Activated T-cell treated with anti-CD3 and anti-CD28 coated beads, Interleukin-2, amount 50 U/mL, for 48 hours (primary cell): ENCODE measurements at places on chromosomes 2 and 18.

- DNase-seq: no peak
Observed at GRCh38 chr2:165839610-165840009, 45.6 kb upstream of the GALNT3 start.

DNA sequence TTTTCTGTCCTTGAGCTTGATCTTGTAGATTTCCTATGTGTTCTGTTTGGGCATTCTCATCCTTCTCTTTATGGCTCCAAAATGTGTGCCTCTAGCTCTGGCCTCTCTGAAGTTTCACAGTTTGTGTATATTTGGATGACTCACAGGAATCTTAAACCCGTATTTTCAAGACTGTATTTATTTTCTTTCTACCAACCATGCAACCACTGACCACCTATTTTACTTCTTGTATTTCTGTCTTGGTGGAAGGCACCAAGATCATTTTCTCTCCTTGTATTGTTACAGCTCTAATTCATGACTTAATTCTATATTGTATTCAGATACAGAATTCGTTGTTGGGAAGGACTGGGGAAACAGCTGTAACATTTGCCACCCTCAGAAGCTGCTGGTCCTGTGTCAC is 39.5 kb downstream of the ACSL3 start:
- DNase-seq: no peak

DNA sequence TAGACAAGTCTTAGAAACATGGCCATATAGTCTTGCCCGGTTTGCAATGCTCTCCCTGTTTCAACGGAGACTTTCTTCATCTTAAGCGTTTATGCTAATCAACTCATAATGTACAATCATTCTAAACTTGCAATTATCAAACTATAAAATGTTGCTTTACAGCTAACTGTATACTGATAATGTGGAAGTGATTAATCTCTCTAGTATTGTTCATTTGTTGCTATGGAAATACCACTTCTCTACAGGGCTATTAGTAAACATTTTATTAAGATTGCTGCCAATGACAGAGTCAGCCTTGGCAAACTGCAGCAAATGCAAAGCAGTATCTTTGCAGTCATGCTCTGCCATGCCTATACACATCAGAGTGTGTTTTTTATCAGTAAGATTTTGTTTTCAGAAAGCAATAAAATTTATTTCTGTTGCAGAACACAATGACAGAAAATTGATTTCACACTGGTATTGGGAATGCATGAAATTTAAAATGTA is 1201.8 kb upstream of the CDH2 start:
- DNase-seq: no peak

DNA sequence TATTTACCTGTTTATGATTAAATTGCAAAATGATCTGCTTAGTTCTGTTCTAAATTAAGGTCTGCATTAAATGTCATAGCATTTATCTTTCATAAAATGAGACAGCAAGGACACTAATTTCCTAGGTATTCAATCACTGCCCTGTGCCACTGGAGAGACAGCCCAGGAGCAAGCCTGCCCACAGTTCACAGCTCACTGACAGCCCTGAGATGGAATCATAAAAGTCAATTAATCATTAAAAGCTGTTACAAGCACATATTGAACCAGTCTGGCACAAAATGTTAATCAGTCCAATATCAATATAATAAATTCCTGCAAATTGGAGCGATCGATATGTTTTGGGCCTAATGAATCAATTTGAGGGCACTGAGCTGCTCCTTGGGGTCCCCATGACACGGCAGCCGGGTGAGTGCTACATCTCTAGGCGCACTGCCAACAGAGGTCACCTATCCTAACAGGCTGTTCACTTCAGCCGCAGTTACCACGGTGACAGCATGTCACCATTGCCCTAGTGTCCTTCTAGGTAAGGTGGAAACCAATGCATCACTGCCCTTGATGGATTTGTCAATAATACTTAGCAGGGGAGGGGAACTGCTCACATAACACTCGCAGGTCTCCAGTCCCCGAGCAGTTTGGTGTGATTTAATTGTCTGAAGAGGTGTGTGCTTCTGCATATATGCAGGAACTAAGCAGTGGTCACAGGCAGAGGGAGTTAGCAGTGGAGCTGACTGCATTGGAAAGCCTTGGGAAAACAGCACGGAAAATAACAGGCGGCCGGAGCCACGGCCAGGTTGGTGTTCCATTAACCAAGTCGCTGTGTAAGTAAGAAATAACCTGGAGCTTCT is 47.3 kb downstream of the POU3F3 start:
- DNase-seq: no peak

DNA sequence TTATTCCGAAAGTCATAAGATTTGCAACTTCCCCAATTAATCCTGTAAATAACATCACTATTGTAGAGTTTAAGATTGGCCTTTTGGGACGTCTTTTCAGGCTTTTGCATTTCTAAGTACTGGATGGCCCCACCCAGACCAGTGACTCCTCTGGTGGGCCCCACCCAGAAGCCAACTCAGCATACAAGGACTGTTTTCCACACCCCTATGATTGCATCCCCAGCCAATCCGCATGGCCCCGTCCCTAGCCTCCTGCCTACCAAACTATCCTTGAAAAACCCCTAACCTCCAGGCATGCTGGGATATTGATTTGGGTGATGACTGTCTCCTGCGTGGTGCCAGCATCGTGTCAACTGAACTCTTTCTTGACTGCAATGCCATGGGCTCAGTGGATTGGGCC is 24.5 kb upstream of the TGIF1 start:
- DNase-seq: no peak

DNA sequence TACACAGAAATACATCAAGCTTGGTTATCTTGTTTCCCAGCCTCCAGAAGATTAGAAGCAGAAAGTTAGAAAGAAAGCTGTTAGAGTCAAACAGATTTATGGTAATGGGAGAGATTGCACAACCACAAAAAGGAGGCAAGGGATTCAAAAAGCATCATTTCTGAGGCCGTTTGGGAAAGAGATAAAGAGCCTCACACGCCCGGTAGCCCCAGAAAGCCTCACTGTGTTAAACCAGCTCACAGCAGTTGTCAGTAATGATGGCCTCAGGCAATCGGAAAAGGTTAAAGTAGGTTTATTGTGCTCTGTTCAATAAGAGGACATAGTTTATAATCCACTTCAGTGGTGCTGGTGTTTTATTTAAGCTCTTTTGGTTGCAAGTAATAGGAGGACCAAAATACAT is 111.3 kb downstream of the DCC start:
- no peak for DNase-seq

- DNase-seq: no peak
Observed at GRCh38 chr2:173959358-173959884, 5.8 kb downstream of the SP3 start.

DNA sequence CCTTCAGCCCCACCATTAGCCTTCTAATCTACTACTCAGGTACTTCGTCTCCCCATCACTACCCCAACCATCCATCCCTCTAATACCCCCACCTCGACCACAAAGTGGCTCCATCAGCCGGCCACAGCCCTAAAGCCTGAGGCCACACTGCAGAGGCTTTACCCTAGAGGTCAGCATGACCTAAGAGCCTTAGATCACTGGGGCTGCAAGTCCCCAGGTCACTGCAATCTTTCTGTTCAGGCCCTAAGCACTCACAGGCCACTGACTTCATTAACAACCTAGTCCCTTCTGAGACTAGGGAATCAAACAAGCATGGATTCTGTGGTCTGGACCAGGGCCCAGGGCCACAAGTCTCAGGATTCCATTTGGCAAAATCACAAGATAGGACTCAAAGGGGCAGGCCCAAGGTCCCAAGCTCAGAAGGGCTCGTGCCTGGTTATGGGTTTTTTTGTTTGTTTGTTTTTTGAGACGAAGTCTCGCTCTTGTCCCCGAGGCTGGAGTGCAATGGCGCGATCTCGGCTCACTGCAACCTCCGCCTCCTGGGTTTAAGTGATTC is 37.0 kb upstream of the PKDCC start:
- DNase-seq: no peak

GRCh38 chr2:54895730-54896129 is 154.5 kb downstream of the RTN4 start:
- no peak for DNase-seq

DNA sequence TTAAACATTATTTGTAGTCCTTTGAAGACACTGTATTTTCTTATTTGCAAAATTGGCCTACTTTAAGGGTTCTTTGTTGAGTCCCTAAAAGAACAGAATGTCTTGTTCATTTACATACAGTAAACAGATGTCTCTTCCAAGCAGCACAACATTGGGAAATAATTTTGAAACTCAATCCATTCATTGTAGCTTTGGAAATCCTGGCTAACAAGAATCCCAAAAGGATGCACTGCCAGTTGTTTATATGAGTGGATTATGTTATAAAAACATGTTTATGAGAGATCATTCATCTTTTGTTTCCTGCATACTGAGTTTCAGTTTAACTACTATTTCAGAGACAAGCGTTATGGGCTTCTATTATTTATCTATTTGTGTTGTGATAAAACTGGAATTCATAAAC is 499.3 kb downstream of the PID1 start:
- DNase-seq: no peak

- DNase-seq: no peak
Observed at GRCh38 chr2:70116936-70117552, 29.8 kb downstream of the PCBP1 start.

DNA sequence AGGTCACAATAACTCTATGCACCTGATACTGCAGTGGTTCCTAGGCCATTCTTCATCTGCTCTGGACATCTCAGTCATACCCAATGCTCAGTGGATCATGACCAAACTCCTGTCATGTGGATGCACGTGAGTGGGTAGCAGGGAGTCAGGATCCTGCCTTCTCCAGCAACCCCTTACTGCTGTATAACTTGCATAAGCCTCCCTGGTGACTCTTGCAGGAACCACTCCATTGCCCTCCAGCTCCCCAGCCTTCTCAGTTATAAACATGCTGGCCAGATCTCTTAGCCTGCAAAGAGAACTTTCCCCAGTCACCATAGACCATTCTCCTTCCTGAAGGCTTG is 98.6 kb upstream of the ZNF397 start:
- no peak for DNase-seq

DNA sequence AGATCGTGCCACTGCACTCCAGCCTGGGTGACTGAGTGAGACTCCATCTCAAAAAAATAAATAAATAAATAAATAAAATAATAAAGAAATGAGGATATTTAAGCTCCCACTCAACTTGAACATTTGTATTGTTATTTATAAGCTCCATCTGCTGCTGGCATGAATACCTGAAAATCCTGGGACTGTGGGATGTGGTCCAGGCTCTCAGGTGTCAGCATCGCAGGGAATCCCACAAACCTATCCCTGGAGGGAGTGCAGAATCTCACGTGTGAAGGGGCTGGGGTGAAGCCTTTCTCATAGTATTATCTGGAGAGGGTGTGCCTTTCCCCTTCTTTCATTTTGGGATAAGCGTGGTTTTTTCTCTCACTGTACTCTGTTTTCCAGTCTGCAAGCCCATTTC is 47.4 kb upstream of the POLE4 start:
- DNase-seq: no peak

DNA sequence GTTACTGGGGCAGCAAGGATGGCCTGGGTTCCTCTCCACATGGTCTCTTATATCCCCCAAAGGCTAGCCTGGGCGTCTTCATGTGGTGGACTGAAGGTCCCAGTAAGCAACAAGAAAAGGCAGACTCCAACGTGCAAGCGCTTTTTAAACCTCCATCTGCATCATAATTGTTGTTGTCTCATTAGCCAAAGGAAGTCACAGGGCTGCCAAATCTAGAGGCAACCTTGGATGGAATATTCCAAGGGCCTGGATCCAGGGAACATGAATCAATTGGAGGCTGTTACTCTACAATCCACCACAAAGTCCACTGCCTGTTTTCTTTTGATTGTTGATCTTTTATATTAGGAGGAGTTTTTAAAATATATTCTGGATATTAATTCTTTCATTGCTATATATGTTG is 118.8 kb downstream of the SH3RF3 start:
- no peak for DNase-seq

- DNase-seq: no peak
Observed at GRCh38 chr2:34806396-34806795, 1207.3 kb upstream of the FAM98A start.

DNA sequence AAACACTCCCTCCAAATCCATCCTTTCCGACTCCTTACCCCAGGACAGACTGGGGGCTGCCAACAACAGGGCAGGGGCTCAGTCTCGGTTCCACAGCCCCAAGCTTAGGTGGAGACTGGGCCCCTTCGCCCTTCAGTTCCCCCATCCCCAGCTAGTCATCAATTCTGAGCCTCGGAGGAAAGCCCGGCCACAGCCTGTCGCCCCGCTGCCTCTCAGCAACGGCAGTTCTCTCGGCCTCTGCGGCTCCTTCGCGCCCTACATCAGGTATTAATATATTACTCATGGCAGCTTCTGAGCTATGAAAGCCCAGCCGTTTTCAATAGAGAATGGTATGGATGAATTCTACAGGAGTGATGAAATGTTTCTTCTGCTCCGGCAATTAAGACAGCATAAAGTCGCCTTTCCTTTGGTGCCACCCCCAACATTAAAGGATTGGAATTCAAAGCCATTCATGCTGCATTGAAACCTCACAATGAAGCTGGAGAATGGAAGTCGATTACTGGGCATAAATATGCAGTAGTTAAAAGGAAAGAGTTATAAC is 2.8 kb downstream of the HDAC4 start:
- DNase-seq: no peak

- DNase-seq: peak; percentile 63
Observed at GRCh38 chr2:108988796-108989713, at the start of gene EDAR. Gene EDAR (minus strand): TSS chr2:108989220. CDS start chr2:108931014, 58,206 bp downstream.

- no peak for DNase-seq
Observed at GRCh38 chr2:221042926-221043325, 529.2 kb downstream of the EPHA4 start.

- DNase-seq: no peak
Observed at GRCh38 chr2:43212216-43212835, 14.1 kb downstream of the ZFP36L2 start.

- no peak for DNase-seq
Observed at GRCh38 chr2:180523621-180524340, 456.6 kb upstream of the UBE2E3 start.

DNA sequence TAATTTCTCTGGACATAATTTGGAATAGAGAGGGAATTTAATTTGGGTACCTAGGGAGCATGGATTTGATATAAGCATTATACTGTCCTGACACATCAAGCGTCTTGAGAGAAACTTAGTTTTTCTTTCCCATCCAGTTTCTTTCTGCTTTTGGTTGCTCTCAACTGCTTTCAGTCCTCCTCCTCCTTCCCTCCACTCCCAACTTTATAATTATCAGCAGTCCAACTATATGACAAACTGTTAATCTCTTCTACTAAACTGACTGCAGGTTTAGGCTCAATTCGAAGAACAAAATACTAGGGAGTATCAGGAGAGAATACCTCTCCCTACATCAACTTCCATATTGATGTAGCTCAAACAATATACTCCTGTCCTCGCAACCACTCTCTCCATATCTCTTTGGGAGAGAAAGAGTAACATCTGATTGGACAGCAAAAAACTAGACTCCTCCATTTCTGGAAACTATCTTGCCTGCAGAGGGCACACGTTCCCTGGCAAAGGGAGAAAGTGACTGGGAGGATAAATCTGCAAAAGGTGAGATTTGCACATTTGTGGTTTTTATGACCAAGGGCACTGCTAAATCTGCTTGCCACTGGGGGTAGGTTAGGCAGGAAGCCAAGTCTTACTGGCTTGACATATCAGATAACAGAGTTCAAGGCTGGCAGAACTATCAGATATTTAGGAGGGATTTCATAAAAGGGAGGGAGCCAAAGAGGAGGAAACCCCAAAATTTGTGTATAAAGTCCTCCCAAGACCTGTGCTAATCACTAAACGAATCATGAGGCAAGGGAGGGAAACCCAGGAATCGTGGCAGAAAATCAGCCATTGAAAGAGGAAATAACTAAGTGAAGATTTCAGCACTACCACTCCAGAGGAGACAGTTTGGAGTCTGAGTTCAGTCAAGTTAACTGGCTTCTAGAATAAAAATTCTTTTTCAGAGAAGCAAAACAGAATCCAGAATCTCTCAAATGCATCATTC is 40.0 kb downstream of the ICA1L start:
- DNase-seq: peak; percentile 61
